GM03348 (cell line): ENCODE measurements at places on chromosomes 6 and 20.

DNA sequence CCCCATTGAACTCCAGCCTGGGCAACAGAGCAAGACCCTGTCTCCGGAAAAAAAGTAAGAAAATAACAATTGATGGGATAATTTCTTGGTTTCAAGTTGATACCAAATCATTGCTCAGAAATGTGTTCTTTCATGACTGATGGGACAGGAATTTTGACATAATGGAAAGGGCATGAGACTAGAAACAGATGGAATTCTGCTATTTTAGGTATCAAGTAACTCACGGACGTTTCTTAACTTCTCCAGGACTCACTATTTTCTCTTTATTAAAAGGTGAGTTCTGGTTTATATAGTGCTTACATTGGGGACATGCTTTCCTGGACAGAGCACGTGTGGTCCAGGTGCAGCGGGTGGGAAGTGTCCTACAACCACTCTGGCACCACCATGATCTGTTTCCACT, 6.0 kb upstream of the DSP start:
- peak; percentile 68 for DNase-seq

GRCh38 chr6:134060491-134061106, 8.2 kb upstream of the SLC2A12 start:
- DNase-seq, result peak; percentile 85

GRCh38 chr20:16283978-16284377, 289.3 kb downstream of the KIF16B start:
- DNase-seq, result no peak

- peak; percentile 31 for DNase-seq
Measured at GRCh38 chr6:112639391-112639831, 292.3 kb downstream of the RFPL4B start.

- DNase-seq, result peak; percentile 82
Measured at GRCh38 chr6:31791324-31792089, 4.0 kb downstream of the VARS1 start.

GRCh38 chr6:163413345-163414116, 987 bp upstream of the QKI start:
- DNase-seq, result peak; percentile 98

- no peak for DNase-seq
Measured at GRCh38 chr6:165753506-165753905, 90.5 kb upstream of the PDE10A start.

- DNase-seq, result no peak
Measured at GRCh38 chr20:42901689-42902440, 287.8 kb downstream of the PTPRT start.

GRCh38 chr6:81985191-81985590, 232.7 kb upstream of the TENT5A start:
- DNase-seq, result no peak

DNA sequence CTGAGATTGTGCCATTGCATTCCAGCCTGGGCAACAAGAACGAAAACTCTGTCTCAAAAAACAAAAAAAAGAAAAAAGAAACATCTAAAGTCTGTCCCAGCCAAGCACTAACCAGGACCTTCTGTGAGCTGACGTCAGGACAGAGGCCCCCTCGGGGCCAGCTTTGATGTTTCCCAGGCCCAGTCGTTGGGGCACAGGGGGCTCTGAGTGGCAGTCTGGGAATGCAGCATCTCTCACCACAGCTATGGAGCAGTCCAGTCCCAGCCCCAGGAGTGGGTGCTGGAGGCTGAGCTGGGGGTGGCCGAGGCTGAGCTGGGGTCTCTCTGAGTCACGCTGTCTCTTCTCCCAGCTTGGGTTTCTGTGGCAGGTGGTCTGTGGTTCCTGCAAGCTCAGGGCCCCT, 46.0 kb upstream of the SRF start:
- peak; percentile 82 for DNase-seq

DNA sequence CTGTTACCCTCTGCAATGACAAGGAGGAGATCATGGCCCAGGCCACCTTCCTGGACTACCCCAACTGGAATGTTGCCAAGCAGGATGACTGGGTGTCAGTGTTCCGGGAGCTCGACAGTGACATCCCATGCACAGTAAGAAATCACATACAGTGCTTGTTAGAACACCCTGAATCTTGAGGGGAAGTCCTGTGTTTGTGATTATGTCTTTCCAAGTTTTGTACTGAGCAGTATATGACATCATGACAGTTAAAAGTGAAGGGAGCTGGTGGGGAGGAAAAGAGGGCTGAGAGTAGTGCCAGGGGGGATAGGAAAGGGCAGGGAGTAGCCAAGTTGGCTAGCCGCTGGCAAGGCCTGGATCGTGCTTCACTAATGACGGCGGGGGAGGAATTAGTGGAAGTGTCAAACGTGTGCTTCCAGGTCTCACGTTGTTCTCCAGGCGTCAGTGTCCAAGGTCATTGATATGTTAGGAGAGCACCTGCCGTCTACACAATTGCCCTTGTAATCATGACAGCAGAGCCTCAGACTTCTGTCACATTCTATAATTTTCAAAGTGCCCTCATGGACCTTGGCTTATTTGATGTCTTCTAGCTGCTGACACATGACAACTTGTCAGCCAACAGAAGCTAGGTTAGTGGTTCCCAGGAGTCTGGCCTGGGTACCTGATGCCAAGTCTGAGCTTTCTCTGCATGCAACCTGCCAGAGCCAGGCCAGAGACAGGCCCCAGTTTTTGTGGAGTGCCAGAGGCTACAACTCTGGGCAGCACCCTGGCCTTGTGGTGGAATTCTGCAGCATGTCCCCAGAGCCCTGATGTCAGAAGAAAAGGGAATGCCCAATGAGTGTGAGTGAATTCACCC, 18.8 kb downstream of the CFAP61 start:
- DNase-seq, result no peak

- DNase-seq, result peak; percentile 27
Measured at GRCh38 chr20:46253391-46253790, 54.9 kb downstream of the CDH22 start.

DNA sequence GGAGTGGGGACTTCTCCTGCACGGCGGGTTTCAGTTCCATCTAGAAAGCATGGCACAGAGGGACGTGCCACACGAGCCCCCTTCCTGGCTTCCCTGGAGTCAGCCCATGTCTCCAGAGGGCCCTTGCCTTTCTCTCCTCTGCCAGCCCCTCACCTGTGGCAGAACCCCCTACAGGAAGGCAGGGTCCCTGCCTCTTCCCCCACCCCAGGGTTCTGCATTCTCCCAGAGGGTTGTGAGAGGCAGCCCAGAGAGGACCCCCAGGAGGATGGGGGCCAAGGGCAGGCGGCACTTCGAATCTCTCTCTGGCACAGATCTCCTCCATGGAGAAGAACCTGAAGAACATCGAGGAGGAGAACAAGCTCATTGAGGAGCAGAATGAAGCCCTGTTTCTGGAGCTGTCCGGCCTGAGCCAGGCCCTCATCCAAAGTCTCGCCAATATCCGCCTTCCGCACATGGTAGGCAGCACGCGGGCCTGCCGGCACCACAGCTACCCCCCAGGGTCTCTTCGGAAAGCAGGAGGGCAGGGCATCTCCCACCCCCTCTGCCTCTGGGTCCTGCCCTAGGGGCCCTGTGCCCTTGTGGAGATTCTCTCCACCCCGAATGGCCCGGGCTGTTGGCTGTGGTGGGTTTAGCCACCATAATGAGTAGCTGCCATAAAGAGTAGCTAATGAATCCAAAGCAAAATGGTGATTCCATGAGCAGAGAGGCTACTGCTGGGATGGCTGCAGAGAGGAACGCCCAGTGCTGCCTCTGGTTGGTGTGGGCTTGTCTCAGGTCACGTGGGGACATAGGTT, 15.9 kb upstream of the PCMTD2 start:
- no peak for DNase-seq

DNA sequence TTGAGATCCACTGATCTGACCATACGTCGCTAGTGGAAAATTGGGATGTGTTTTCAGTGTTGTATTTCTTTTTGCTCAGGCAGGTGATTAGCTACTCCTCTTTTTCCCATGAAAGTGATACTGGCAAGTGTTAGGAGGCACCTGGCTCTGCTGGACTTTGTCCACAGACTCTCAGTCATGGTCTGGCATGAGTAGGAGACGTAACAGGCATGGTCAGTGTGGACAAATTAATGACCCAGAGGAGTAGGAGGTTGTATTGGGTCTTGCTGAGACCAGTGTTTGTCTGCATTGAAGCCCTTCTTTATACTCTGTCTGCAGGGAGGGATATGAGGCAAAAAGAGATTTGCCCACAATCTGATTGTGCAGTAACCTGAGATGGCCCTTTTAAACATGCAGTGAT, 178.7 kb downstream of the DTNBP1 start:
- no peak for DNase-seq

DNA sequence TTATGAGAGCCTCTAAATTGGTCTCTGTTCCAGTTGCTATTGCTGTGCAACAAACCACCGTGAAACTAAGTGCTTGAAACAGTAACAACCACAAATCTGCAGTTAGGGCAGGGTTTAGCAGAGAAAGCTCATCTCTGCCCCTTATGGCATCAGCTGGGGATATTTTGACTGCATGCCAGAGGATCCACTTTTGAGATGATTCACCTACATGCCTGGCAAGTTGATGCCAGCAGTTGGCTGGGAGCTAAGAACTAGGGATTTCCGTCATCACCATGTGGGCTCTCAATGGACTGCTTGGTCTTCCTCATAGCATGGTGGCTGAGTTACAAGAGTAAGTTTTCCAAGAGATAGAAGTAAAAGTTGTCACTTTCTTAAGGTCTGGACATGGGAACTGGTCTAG, 35.1 kb downstream of the PLCB4 start:
- no peak for DNase-seq

GRCh38 chr6:11263291-11263775, 30.9 kb upstream of the NEDD9 start:
- DNase-seq, result peak; percentile 71

GRCh38 chr6:36577301-36577700, 16.9 kb upstream of the SRSF3 start:
- DNase-seq, result peak; percentile 91

GRCh38 chr6:111740506-111740905, 132.7 kb downstream of the FYN start:
- DNase-seq, result no peak

DNA sequence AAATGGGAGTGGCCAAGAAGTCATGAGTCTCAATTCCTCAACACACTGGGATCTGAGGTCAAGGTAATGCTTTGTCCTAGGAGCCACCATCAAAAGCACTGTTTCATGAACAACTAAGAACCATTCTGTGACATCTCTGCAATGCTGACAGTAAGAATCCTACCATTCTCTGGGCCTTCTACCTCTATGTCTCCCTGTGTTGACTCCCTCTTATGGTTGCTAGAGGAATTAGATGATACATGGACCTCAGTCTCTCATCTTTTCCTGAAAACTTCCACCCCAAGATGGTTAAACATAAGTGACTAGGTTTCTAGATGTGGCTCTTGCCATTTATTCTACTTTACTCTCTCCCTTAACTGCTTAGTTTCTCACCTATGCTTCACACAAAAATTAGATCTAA, 9.1 kb downstream of the MTRF1L start:
- DNase-seq, result no peak

- peak; percentile 53 for DNase-seq
Measured at GRCh38 chr6:116561377-116562018, 7.9 kb downstream of the CALHM4 start.

- no peak for DNase-seq
Measured at GRCh38 chr20:2914160-2914559, 40.9 kb downstream of the PTPRA start.

DNA sequence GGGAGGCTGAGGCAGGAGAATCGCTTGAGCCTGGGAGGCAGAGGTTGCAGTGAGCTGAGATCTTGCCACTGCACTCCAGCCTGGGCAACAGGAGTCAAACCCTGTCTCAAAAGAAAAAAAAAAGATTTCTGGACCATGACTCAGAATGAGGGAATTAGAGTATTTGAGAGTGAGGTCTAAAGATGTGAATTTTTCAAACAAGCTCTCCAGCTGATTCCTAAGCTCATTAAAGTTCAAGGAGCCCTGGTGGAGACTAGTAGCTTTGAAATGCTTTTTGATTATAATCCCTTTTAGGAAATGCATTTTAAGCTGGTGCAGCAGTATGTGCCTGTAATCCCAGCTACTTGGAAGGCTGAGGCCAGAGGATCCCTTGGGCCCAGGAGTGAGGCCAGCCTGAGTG, 21.8 kb upstream of the SRF start:
- DNase-seq, result peak; percentile 41

DNA sequence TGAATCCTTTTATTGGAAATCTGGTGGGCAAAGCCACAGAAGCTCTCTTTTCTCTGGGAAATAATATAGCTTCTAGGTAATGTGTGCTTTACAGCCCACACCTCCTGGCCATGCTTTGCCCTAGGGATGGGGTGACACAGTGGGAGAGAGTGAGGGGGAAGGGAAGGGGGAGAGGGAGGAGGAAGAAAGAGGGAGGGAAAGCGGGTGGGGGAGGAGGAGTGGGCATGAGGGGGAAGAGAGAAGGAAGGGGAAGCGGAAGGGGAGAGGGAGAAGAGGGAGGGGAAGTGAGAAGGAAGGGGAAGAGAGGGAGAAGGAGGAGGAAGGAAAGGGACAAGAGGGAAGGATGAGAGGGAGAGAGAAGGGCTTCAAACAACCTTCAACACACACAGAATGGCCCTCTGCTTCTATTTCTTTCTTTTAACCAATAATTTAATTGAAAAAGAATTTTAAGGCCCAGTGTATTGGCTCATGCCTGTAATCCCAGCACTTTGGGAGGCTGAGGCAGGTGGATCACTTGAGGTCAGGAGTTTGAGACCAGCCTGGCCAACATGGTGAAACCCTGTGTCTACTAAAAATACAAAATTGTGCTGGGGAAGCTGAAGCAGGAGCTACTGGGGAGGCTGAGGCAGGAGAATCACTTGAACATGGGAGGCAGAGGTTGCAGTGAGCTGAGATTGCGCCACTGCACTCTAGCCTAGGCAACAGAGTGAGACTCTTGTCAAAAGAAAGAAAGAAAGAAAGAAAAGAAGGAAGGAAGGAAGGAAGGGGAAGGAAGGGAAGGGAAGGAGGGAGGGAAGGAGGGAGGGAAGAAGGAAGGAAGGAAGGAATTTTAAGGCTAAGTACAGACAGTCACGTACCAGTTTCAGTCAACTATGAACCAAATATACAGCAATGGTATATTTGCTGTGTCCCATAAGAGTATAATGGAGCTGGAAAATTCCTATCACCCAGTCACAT, 75.2 kb downstream of the RSPH3 start:
- no peak for DNase-seq

GRCh38 chr20:6657904-6658303, 109.6 kb upstream of the BMP2 start:
- DNase-seq, result no peak

DNA sequence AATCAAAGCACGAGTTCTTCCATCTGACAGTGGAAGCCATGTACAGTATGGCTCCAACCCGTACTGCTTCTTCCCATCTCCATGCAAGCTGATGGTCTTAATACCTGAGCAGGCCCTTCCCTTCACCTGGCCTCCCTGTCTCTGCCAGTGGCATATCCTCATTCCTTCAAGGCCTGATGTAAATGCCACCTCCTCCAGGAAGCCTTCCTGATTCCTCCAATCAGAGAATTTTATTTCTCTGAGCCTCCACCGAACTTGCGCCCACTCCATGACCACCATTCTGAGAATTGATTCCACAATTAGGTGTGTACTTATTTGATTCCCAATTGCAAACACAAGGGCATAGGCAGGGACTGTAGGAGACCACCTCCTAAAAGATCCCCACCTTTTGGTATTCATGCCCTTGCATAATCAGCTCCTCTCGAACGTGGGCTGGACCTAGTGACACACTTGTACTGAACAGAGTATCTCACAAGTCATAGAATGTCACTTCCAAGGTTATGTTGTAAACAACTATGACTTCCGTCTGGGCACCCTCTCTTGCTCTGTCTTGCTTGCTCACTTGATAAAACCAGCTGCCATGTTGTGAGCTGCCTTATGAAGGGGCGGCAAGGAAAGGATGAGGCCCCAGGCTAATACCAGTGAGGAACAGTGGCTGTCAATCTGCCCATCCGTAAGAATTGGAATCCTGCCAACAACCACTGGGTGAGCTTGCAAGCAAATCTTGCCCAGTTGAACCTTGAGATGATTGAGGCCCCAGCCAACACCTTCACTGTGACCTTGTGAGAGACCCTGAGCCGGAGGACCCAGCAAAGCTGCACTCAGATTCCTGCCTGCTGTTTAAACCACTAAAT, 38.8 kb downstream of the CPNE5 start:
- DNase-seq, result no peak
